ENCODE measurements at places on chromosomes 3 and 15.

DNA sequence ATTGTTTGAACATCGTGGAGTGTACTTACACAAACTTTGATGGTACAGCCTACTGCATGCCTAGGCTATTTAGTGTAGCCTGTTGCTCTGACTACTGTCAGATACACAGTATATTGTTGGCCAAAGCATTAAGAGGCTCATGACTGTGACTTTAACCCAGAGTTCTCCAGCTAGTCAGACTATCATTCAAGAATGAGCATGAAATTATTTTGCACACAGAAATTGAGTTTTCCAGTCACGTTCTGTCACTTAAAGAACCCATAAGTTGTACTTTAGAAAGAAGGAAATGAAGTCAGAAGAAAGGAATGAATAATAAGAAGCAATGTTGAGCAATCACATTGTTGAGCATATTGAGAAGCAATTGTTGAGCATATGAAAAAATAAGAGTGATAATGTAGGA, 37.6 kb upstream of the SLC22A13 start:
- DNase-seq = no peak

DNA sequence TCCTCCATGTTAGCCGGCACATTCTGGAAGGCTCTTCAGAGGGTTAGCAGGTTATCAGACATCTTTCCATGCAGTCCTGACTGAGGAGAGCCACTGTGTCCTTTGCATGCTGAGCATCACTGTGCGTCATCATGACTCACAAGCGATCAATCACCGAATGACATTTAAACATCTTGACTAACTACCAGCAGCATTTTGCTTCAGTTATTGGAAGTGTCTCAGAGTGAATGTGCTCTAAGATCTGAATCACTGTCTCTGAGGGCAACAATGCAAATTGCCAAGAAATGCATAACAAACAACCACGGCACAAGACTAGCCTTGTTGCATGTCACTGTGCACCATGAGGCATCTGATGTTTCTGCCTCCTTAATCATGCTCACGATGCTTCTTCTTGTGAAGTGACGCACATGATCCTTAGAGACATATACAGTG, 18.3 kb upstream of the ATP8B4 start:
- no peak for DNase-seq

DNA sequence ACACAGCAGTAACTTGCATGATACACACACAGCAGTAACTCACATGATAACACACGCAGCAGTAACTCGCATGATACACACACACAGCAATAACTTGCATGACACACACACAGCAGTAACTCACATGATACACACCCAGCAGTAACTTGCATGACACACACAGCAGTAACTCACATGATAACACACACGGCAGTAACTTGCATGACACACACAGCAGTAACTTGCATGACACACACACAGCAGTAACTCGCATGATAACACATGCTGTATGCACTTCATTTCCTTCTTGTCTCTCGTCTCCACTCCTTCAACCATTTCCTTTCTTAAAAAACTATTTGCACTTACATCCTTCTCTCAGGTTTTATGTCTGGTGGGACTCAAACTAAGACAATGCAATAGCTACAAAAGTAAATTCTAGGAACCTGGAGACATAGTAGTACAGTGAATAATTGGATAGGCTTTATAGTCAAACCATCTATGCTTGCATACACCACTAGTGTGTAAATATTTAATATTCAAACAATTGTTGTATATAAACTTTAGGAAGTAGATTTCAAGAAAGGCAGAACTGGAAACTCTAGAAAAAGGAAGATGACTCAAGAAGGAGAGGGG, 130.8 kb downstream of the UACA start:
- DNase-seq = no peak

GRCh38 chr3:111517801-111518200, 24.2 kb upstream of the CD96 start:
- DNase-seq = no peak

GRCh38 chr15:35505809-35506208, 40.2 kb downstream of the DPH6 start:
- DNase-seq = no peak

- no peak for DNase-seq
Observed at GRCh38 chr15:60993008-60993407, 236.1 kb downstream of the RORA start.

GRCh38 chr3:46898321-46899150, 21.0 kb downstream of the PTH1R start:
- no peak for DNase-seq

- DNase-seq = no peak
Observed at GRCh38 chr3:151346292-151346691, 16.9 kb upstream of the P2RY13 start.

DNA sequence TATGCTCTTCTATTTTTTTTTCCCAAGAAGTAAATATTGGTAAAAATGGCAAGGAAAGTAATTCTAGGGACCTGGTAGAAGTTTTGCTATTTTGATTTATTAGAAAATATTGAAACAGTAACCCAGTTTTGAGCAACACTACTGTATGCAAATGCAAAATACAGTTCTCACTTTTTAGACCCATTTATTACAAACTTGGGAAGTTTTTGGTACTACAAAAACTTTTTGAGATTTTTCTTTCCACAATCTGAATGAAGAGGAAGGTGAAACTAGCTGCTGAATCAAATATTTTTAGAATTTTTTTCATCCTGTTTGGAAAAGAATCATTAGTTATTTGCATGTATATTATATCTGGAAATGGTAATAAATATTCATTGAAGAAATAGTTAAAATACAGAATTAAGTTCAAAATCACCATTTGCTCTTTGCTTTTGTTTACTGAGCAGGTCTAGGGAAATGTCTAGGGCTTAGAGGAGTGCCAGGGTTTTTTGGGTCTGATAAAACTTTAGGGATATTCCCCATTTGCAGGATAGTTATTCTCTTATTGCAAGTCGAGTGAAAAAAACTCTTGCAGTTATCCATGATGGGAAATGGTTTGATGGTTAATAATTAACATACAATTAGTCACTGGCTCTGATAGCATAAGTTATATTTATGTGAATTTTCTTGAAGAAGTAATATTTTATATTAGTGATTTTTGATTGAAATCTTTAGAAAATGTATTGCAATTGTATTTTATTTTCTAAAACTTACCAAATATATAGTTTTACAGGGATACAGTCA, 47.0 kb downstream of the TCF12 start:
- DNase-seq = no peak

GRCh38 chr15:98905963-98906711, 101.5 kb downstream of the PGPEP1L start:
- DNase-seq = no peak

DNA sequence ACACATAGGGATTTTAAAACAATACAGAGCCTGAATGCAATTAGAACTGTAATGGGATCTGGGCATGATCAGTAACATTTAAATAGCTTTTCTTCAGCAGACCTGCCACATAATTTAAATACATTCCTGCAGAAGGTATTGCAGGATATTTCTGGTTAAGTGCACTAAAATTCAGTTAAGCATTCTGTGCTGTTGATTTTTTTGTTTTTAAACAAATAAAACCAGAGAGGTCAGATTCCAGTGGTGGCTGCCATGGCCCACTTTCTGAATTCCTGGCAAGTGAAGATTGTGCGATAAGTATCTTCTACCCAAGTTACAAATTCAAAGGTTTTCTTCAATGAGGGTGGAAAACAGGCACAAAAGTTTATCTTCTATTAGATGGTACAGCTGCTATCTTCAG, 98.7 kb downstream of the RAP2B start:
- no peak for DNase-seq

DNA sequence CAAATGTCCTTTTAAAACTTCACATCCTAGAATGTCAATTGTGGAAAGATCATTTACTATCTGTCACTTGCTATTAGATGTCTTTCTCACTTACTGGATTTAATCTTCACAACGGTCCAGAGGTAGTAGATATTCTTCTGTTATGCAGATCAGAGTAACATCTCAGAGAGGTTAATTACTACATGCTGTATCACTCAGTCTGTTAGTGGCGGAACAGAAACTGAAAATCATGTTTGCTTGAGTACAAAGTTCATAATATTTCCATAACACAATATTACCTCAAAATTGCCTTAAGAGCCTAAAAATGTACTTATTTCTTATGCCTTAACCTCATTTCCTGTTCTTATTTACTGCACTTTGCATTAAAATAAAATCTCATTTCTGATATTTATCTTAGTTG, 28.6 kb upstream of the GPR149 start:
- DNase-seq = no peak

- no peak for DNase-seq
Observed at GRCh38 chr15:74795966-74796625, 14.2 kb downstream of the CSK start.

DNA sequence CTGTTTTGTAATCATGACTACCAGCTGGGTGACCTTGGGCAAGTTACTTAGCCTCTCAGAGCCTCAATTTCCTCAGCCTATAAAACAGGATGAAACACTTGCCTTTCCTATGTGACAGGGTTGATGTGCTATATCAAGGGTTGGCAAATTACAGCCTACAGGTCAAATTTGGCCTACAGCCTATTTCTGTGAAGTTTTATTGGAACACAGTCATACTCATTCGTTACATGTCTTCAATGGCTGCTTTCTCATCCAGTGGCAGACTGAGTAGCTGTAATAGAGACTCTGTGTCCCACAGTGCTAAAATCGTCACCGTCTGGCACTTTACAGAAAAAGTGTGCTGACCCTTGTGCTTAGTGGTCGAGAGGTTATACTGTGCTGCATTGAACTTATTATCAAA, 16.6 kb downstream of the ABHD6 start:
- DNase-seq = no peak

DNA sequence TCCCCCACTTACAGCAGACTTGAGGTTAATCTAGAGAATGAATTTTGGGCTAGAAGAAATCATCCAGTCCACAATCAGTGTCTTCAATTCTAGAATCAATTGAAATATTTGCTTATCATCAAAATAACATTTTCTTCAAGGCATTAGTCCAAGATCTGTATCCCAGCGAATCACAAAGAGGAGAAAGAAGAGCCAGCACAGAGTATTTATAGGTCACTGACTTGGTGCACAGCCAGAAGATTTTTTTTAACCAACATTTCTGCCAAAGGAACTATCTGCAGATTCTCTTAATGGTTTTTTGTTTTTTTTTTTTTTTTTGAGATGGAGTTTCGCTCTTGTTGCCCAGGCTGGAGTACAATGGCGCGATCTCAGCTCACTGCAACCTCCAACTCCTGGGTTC, 178.2 kb downstream of the TNIK start:
- DNase-seq = no peak

Measured in neuronal stem cell (in vitro differentiated cells).